ENCODE measurements at places on chromosomes 4 and X.

DNA sequence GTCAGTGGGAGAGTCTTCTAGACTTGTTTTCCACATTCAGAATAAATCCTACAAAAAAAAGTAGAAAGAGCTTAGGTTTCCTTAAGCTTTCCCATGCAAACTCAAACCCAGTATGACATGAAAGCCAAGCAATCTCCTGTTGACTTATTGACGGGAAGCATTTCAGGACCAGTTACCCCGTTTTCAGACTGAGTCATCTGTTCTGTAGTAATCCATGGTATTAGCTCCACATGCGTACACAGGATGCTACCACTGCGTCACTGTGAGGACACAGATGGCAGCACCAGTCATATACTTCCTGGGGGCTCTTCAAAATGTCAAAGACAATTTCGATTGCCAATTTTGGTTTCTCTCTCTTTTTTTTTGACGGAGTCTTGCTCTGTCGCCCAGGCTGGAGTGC lies 224.9 kb upstream of the MAD2L1 start:
- no peak for DNase-seq

DNA sequence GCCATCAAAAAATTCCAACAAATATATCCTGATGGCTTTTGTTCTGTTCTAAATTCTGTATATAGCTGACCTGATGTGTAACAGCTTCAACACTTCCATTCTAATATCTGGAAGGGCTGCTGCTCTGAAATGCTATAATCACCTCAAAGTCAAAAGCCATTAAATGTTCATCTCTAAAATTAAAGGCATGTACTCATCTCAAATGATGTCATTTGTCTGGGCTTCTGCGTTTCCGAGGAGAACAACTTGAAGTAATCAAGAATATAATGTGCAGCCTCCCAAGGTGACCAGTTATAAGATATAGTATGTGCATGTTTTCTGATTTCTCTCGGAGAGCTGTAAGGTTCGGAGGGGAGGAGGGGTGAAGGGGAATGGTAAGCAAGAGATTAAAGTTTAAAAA lies 237.6 kb downstream of the SCFD2 start:
- no peak for DNase-seq

- DNase-seq, result no peak
These were observed 122.4 kb downstream of the C4orf33 start for GRCh38 chr4:129218360-129218759.

GRCh38 chr4:114286262-114286810 lies 306.9 kb upstream of the ARSJ start:
- DNase-seq, result no peak

- no peak for DNase-seq
These were observed 18.6 kb downstream of the RXFP1 start for GRCh38 chr4:158540125-158540907.

- DNase-seq, result no peak
These were observed 18.6 kb downstream of the RBMX start for GRCh38 chrX:136861877-136862276.

DNA sequence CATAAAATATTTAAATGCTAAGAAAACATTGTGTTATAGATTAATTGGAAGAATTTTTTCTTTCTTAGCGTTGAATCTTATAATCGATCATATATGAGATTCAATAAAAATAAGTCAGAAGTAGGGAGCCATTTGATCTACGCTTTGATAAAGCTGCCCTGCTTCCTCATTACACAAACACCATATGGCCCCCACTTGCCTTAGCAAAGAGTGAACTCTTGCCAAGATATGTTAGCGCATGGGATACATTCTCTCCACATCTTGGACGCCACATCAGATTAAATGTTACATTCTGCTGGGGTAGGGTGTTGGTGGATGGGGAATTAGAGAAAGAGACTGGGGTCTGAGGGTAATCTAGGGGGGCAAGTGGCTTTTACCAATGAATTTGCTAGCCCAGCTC lies 207.7 kb upstream of the MID1 start:
- no peak for DNase-seq

DNA sequence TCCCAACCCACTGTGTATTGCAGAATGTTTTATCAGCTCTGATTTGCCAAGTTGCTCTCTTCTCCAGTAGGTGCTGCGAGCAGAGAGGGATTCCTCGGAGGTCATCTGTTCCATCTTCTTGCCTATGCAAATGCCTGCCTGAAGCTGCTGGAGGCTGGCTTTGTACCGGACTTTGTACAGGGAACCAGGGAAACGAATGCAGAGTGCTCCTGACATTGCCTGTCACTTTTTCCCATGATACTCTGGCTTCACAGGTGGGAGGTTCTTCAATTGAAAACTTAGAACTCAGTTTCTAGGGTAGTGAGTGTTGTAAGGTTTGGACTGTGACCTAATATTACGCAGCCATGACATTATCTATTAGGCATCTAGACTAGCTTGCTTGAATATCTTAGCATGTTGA lies 24.9 kb downstream of the AR start:
- no peak for DNase-seq

DNA sequence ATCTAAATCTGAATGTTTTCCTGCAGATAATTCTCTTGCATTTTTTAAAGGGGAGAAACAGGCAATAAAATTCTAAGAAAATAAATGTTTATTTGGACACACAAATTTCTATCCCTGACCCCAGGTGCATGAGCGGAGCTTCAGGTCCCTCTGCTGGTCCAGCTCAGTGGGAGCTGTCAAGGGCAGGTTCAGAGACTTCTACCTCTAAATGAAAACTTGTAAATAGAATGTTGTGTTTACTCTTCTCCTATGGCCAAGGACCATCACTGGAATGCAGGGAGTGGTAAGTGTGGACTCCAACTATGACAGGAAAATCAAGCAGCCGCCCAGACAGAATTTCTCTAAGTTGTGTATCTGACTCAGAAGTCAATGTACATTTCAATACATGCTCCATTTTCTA lies 148.6 kb upstream of the TTC29 start:
- DNase-seq, result no peak

GRCh38 chr4:74777531-74777930 lies 16.8 kb downstream of the BTC start:
- DNase-seq, result no peak

GRCh38 chr4:88528861-88529260 lies 5.3 kb upstream of the PYURF start:
- DNase-seq, result no peak

- no peak for DNase-seq
These were observed 398.2 kb upstream of the DIPK2B start for GRCh38 chrX:45598861-45599260.

GRCh38 chrX:35617836-35618235 lies 180.3 kb upstream of the MAGEB16 start:
- no peak for DNase-seq

DNA sequence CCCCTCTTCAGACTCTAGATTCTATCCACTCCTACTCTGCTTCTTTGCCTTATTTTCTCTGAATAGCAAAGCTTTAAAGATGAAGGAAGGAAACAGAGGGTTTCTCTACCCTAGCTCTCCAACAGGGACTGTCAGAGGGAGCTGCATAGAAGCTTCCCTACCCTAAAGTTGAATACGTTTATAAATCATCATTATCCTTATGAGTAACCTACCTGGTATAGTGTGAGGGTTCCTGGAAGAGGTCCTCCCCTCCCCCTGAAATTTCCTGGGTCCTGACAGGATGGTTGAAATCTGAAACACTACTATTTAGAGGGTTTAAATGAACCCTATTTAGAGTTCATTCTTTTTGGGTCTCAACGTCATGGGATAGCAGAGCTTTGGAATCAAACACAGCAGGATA lies 187.0 kb upstream of the RBPJ start:
- no peak for DNase-seq

DNA sequence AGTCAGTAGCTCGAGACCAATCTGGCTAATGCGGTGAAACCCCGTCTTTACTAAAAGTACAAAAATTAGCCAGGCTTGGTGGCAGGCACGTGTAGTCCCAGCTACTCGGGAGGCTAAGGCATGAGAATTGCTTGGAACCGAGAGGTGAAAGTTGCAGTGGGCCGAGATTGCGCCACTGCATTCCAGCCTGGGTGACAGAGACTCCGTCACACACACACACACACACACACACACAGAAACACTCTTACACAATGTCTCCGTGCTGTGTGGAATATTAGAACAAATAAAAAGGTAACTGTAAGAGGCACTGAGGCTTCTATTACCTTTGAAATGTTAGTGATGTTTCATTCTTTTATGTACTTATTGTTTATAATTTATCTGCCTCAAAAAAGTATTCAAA lies 326.6 kb downstream of the GPAT3 start:
- DNase-seq, result no peak

DNA sequence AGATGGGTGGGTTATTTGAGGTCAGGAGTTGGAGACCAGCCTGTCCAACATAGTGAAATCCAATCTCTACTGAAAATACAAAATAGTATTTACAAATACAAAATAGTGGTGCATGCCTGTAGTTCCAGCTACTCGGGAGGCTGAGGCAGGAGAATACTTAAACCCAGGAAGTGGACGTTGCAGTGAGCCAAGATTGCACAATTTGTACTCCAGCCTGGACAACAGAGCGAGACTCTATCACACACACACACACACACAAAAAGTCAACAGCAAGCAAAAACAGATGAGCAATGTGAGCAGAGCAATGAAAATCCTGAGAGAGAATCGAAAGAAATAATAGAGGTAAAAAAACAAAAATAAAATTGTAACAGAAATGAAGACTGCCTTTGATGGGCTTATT lies 168.8 kb downstream of the PCDH18 start:
- DNase-seq, result no peak

DNA sequence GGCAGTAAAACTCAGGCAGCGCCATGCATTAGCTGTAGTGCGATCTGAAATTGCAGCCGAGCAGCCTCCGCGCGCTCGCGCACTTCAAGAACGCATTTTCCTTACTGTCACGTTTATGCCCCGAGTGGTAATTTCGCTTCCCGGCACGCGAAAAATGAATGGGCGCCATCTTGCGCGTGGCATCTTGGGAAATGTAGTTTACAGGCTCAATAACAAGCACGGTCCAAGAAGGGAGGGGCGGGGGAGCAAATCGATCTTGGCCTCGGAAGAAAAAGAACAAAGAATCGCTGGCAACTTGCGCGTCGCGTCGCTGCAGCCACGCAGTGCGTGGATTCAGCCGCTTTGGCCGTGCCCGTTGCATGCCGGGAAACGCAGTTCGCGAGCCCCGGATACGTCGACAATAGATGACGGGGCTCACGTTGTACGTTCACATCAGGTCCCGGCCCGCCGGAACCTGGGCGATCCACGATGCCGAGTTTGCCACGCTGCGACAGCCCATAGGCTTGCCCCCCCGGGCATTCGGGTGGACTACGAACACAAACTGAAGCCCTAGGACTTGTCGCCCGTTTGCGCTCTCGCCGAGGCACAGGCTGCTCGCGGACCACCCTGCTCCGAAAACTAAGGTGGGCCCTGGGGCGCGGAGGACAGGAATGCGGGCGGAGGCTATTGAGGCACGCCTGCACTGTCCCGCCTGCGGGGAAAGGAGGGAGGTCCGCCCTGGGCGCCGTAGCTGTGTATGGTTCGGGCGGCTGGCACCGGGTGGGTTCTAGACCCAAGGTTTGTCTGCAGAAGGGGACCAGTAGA lies at the start of gene FTSJ1:
FTSJ1 (plus strand) TSS at position 426 of the 804 bp plus-strand sequence. CDS start 1,849 bp downstream, outside the sequence.
- peak; percentile 82 for DNase-seq

DNA sequence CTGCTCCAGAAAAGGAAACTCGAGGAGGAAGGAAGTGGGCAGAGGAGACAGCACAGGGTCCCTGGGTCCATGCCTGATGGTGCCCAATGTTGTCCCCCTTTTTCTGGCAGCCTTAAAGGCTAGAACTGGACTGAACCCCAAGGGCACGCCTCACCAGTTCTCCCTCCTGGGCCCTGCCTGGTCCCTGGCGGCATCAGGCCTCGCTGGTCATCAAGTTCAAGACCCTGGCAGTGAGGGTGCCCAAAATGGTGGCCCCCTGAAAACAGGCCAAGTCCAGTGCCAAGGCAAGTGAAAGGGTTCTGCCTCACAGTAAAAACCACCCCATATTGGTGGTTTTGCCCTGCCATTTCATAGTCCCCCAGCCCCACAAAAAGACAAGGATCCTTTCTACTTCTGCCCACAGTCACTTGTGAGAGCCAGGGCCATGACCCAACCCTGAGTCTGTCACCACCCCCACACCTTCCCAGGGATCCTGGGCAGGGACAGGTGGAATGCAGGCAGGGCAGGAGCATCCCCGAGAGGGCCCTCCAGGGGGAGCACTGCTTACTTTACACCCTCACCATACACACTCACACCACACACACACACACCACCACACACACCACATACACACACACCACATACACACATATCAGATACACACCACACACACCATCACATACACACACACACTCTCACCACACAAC lies 107.6 kb downstream of the DCTD start:
- no peak for DNase-seq

DNA sequence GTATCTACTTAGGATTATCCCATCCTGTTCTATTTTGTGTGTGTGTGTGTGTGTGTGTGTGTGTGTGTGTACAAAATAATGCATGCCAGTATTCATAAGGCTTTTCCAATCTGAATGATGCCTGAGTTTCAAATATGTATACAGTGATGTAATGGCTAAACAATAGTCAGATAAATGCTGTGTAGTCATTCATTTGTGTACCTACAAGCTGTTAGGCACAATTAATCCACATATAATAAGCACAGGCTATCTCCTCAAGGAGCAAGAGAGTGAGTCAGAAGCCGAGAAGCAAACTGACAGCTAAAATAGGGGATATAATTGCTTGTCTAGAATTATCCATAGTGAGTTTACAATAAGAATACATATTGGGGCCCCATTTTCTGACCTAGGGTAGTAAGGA lies 15.7 kb downstream of the DMD start:
- DNase-seq, result no peak

GRCh38 chr4:168509786-168510185 lies 12.9 kb downstream of the PALLD start:
- DNase-seq, result peak; percentile 3

Measured in activated T-helper 1 cell treated with anti-CD3 and anti-CD28 coated beads, Interleukin-2, amount 50 U/mL, for 16 hours (primary cell).